ENCODE measurements at places on chromosomes 1 and 21.

GRCh38 chr1:6002714-6003501 is 10.7 kb upstream of the NPHP4 start:
- DNase-seq = no peak

GRCh38 chr1:222910699-222911098 is 95.9 kb downstream of the DISP1 start:
- DNase-seq = no peak

DNA sequence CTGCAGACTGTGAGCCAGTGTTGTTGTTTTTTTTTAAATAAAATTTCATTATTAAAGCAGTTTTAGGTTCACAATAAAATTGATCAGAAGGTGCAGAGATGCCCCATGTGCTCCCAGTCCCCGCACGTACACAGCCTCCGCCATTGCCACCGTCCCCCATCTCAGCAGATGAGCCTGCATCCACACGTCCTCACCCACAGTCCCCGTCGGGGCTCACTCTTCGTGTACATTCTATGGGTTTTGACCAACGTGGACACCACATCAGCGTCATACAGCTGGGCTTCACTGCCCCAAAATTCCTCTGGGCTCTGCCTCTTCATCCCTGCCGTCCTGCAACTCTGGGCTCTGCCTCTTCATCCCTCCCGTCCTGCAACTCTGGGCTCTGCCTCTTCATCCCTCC is 11.6 kb upstream of the ARHGEF16 start:
- DNase-seq = no peak

DNA sequence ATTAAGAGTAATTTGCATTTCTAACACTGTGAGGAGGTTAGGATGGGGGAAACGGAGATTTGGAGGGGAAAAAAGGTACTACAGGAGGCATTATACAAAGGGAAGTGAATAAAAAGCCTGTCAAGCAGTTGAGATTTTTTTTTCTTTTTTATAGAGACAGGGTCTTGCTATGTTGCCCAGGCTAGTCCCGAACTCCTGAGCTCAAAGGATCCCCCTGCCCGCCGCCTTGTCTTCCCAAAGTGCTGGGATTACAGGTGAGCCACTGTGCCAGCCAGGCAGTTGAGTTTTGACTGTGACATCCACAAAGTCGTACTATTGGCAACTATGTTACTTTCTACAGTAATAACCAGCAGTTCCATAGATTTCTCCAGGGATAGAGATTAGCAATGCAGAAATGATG is 2.6 kb downstream of the CLCC1 start:
- DNase-seq = no peak

- no peak for DNase-seq
Observed at GRCh38 chr1:99763956-99764355, 2.5 kb downstream of the FRRS1 start.

GRCh38 chr1:97247196-97247595 is 525.6 kb downstream of the PTBP2 start:
- DNase-seq = no peak

DNA sequence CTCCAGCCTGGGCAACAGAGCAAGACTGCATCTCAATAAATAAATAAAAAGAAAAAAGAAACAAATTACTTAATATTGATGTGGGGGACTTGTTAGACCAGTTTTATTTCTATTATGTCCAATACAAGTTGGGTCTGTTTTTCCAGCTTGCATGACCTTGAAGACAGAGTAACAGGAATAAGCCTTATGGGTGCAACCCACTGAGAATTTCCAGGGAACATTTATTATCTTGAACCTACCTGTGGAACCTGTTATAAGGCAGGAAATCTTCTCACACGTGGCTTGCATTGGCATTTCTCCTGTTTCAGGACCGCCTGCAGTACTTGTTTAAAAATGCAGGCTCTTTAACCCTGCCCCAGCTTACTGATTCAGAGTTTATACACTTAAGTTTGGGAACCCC is 64.0 kb downstream of the ZBTB17 start:
- no peak for DNase-seq

GRCh38 chr1:87017998-87018672 is 103.7 kb downstream of the HS2ST1 start:
- DNase-seq = no peak

- DNase-seq = peak; percentile 19
Observed at GRCh38 chr1:54885807-54886723, 930 bp downstream of the DHCR24 start.

GRCh38 chr1:220748089-220748934 is at the start of gene MTARC2:
MTARC2 (plus strand) TSS chr1:220748322; CDS start chr1:220748532, 210 bp downstream.
- no peak for DNase-seq

DNA sequence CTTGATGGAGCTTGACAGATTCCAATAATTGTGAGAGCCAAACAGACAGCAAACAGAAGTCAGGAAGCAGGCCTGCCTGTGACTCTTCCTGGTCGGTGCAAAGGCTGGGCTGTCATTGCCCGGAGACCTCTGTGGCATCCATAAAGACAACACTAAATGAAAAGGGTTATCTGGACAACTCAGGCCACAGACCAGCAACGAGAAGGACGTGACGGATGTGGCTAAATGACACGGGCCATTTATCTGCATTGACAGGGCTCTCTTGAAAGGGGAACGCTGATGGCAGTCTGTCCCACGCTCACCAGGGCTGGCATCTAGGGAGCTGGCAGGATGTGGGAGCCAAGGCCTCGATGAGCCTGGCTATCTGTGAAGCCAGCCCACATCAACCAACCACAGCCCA is 35.0 kb downstream of the HMGB4 start:
- DNase-seq = no peak

DNA sequence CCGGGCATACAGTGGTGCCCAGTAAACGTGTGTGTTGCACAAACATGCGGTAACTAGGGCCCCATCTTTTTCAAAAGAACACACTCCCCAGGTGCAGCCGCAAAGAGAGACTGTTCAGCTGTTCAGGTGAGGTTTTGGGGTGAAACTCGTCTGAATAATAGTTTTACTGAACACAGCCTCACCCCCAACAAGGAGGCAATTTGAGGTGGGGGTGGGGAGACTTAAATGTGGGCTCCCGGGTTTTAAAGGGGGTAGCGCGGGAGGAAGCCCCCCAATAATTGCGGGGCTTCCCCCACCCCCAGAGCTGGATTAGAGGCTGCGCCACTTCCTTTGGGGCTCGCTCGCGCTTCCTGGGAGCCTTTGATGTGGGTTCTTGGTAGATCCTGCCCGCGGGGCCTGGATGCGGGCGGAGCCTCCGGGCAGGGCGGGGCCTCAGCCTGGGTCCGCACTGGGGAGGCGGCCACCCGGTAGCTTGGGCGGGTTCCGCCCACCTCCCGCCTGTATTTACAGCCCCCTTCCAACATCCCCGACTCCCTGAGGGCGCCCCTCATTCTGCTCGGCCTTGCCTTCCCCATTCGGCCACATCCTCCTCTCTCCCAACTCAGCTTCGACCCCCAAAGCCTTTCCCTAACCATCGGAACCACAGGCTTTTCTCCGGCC is 6.4 kb upstream of the EPHA2 start:
- no peak for DNase-seq

- no peak for DNase-seq
Observed at GRCh38 chr1:167722152-167722869, 529 bp downstream of the MPZL1 start.

DNA sequence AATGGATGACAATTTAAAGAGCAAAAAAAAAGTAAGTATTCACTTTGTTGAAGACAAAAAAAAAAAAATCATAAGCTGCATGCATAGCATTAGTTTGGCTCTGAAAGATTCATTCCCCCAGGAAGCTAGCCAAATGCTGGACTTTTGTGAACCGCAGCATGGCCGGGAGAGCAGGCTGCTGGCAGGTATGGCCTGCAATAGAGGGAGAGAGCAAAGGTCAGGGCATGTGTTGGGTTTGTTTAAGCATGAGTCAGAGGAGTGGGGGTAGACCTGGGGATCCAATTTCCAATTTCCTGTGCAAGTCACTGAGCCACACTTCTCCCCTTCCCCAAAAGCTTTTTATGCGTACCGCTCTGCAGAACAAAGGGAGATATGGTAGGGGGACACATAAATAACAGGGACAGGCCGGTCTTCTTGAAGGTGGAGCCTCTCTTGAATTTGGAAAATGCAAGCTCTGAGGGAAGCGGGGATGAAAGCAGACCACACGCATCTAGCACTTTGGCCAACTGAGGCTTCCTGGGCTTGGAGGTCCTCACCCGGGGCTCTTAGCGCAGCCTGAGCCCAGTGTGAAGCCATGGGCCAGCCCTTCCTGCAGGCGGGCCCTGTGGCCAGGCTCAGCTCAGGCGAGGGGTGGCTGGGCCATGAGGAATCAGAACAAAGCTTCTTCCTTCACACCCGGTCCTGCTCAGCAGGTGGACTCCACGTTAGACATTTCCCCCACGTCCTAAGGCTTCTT is 171.1 kb downstream of the TOMM20 start:
- DNase-seq = no peak

DNA sequence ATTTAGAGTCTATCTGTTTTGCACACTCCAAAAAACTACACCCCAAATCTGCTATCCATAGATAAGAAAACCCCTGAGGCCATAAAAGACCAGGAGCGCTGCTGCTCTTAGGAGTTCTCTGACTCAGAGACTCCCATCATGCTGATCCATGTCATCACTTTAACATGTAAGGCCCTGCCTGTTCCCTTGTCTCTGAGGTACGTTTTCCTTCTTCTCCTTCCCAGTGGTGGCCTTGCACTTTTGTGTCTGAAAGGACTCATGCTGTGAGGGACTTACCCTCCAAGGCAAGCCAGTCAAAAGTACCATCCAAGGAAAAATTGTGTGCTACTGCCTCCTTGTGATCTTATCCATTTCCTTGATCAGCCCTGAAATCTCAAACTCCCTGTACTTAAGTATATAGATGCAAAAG is 427.4 kb upstream of the NCAM2 start:
- peak; percentile 9 for DNase-seq

Measured in SK-N-DZ (cell line).